Central memory CD4-positive, alpha-beta T cell (primary cell): ENCODE measurements at places on chromosomes 5 and 9.

GRCh38 chr5:66892716-66893115 is 296.5 kb downstream of the MAST4 start:
- DNase-seq: no peak

GRCh38 chr5:31237174-31237573 is 43.7 kb downstream of the CDH6 start:
- no peak for DNase-seq

DNA sequence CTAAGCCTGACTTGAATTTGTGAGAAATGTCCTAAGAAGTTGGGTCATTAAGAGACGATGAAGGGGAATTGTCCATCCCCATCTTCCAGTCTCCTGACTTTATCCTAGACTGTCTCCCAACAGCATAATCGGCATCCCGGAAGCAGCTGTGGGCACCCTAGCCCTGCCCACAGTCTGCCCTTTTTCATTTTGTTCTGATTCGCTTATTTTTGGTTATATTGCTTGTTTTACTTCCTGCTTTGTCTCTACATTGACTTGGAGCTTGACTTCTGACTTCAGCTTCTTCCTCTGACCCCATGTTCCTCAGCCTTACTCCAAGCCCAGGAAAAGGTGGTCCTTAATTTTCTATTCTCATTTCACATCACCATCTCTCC is 41.8 kb downstream of the UGCG start:
- no peak for DNase-seq

DNA sequence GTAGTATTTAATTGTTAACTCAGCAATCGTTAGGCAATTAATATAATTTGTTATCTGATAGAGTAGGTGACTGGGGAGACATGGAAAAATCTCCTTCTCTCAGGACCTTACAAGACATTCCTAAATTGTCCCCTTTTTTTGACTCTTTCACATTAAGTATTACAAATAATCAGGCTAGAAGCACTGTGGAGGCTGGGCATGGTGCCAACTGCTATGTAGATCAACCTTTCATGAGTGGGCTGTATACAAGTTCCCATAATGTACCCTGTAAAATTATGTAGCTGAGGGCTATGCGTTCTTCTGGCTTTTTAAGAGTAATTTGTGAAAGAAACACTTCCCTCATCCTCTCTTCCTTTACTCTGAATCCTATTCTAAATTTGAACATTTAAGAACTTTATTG is 140.2 kb downstream of the NFIB start:
- no peak for DNase-seq

DNA sequence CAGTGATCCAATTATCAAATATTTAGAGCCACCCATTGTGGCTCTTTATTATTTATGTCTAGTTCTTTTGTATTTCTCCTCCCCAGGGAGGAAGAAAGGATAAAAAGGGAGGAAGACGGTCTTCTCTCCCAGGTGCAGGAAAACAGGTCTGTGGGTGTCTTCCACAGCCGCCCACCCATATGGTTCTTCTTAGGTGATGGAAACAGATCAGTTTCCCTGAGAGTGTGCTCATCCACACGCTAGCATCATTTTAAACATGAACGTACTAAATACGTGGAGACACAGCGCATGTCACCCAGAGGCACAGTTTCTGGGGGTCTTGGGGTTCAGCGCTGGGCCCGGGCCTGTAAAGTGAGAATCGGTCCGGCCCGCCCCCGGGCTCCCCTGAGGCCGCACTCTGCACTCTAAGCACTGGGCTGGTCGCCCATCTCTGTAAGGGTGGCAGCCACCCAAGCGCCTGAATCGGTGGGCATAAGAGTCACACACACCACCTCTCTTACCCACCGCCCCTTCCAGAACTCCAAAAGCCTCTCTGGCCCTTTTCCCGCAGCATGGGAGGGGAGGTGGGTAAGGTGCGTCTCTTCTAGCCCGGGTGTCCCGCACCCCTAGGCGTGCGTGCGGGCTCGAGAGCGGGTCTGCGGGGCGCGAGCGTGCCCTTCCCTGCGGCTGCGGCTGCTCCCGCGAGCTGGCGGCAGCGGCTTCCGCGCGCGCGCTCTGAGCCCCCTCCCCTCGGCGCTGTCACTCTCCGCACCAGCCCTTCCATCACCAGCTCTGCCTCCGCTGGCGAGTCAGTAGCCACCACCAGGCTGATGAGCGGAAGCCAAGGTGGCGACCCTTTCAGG is 1.3 kb downstream of the PTCH1 start:
- DNase-seq: peak; percentile 26
